Stomach (tissue), 19 donors: ENCODE measurements at places on chromosomes 4 and X. TPM values are rescaled to one million over a fixed set of nuclear protein-coding genes. Genes with fewer than 3 reads are reported as not detected.

DNA sequence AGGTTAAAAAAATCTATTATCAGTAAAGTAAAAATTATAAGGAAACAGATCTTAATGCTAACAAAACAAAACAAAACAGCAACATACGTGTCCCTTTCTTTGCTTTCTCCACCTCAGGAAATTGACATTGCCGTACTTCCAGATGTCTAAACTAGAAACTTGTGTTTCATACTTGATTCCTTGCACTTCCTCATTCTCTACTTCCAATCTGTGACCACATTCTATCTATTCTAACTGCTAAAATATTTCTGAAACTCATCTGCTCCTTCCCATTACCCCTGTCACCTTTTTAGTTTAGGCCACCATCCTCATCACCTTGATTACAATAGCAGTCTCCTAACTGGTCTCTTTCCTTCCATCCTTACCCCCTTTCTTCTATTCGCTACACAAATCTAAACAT lies 22.5 kb upstream of the RPA4 start:
- DNase-seq: no peak

The ASIC5 gene
- polyA plus RNA-seq: not detected

DNA sequence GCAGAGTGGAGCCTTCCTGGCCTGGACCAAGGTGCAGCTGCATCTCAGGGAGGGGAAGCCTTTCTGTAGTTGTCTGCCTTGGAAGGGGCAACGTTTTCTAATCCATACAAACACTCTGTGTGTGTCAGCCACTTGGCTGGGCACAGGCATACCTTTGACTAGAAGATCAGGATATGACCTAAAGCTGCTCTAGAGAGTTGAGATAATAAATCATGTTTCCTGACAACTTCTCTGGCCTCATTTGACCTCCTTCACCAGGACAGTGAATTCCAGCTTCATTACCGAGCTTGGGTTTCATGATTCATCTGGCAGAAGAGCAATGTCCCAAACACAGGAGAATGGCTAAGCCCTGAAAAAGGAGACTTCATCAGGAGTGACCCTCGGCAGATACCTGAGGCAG lies 89.6 kb upstream of the KIT start:
- no peak for DNase-seq

DNA sequence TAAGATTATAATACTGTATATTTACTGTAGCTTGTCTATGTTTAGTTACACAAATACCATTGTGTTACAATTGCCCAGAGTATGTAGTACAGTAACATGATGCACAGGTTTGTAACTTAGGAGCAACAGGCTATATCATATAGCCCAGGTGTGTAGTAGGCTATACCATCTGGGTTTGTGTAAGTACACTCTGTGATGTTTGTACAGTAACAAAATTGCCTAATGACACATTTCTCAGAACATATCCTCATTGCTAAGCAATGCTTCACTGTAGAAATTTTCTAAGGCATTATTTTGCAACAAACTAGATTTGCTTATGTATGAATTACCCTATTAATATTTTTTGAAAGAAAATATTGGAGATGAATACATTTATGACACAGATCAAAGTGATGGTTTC lies 1390.9 kb downstream of the C4orf33 start:
- no peak for DNase-seq

DNA sequence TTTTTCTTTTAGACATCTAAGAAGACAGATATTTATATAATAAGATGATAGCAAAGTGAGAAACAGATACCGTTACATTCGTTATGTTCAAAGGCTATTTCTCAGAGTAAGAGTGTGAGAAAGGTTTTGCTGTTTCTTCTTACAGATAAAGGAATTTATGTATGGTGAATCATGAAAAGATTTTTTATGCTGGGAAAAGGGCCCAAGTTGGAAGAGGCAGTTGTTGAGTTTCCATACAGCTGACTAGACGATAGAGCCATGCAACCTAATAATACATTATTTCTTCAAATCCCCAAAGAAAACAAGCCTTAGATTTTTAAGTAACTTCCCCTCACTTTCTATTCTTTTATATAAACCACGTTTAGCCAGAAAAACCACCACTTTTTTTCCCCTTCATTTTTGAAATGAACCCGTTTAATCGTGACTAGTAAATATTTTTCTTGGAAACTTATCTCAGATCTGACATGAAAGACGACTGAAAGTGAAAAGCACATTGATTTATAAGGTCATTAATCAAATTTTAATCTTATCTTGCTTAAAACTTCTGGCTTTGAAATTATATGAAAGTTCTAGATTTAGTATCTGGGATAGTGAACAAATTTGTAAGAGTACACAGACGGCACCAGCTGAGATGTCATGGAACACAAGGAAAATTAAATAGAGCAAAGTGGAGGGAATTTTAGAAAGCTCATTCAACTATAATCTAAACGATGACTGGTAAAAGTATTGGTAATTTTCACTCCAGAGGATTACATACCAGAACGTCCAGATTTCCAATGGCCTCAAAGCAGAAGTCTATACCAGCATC lies 10.9 kb downstream of the ADH6 start:
- DNase-seq: peak; percentile 50

The SERPINA7 gene
- not detected for polyA plus RNA-seq

- no peak for DNase-seq
Observed at GRCh38 chrX:47498411-47498810, 15.4 kb upstream of the ZNF41 start.

- DNase-seq: no peak
Observed at GRCh38 chr4:181478656-181479055, 764.5 kb upstream of the TENM3 start.

The USP17L25 gene
- polyA plus RNA-seq: not detected

- DNase-seq: no peak
Observed at GRCh38 chr4:114857831-114858230, 255.6 kb downstream of the NDST4 start.

The ALPK1 gene
- polyA plus RNA-seq: 5.2 TPM

- no peak for DNase-seq
Observed at GRCh38 chrX:101208152-101208905, 11.3 kb upstream of the DRP2 start.

DNA sequence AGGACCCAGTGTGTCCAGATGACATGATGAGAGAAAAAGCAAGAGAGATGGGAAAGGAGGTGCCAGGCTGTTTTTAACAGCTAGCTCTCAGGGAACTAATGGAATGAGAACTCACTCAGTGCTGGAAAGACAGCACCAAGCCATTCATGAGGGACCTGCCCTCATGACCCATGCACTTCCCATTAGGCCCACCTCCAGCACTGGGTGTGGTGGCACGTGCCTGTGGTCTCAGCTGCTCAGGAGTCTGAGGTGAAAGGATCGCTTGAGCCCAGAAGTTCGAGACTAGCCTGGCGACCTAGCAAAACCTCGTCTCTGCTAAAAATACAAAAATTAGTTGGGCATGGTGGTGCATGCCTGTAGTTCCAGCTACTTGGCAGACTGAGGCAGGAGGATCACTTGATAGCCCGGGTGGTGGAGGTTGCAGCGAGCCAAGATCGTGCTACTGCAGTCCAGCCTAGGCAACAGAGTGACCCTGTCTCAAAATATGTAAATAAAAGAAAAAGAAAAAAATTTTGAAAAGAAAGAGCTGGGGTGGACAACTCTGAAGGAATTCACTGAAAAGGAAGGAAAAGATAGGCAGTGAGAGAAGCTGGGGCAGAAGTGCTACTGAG lies 50.9 kb downstream of the FAM193A start:
- DNase-seq: no peak

GRCh38 chr4:140152751-140153418 lies 1.1 kb downstream of the MAML3 start:
- peak; percentile 67 for DNase-seq

- DNase-seq: peak; percentile 71
Observed at GRCh38 chr4:189124149-189124758, 816.4 kb upstream of the FRG1 start.

The OPHN1 gene
- polyA plus RNA-seq: 0.78 TPM

DNA sequence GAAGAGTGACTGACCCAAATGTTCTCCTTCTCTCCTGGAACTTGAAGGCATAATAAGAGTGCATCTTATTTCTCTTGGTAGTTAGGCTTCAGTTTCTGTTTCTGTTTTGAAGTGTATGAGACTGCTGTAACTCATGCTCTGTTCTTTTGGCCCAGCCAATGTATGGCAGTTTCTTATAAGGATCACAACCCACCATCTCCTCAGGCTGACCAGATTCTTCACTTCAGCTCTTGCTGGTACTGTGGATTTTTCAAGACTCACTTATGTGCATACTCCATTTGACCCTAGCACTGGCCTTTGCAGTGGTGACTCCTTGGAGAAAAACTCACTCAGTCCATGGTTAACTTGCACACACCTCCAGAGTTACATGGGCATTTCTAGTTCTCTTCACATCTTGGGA lies 9.6 kb upstream of the YTHDC1 start:
- DNase-seq: no peak

DNA sequence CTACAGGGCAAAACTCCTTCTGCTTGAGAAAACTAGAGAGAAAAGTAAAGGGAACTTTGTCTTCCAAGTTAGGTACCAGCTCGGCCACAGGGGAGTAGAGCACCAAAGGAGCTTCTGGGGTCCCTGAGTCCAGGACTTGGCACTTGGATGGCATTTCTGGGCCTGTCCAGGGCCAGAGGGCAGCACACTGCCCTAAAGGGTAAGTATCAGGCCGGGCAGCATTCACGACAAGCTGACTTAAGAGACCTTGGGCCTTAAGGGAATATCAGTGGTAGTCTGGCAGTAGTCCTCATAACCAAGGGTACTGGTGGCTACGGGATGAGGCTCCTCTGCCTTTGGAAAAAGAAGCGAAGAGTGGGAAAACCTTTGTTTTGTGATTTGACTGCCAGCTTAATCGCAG lies 632.7 kb downstream of the KLHL13 start:
- no peak for DNase-seq

The NPY2R gene
- not detected for polyA plus RNA-seq

DNA sequence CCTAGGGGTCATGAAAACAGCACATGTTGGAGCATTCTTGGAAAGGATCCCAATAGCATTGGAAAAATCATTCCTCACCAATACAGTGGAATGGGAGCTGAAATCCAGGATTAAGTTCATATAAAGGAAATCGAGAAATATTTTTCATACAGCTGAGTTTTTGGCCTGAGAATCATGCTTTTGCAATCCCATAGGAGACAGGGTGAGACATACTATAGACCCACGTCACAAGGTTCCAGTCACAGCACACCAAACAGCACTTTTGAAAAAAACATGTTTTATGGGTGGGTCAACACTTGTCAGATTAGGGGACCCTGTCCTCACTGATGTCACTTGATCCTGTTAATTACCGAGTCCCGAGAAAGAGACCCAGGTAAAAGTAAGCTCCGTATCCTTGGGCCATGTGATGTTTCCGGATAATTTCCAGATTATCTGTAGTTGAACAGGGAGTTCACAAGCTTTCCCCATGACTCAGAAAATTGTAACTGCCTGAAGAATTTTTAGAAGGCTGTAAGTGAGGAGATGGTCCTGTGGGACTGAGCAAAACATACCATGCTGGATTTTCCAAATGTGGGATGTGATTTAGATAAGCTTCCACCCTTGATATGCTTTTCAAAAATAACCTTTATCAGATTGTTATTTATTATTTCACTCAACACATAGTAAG lies 80.9 kb upstream of the TLR3 start:
- no peak for DNase-seq

GRCh38 chrX:69162361-69162865 lies 2.8 kb downstream of the PJA1 start:
- DNase-seq: no peak

GRCh38 chrX:21993265-21993664 lies 38.9 kb upstream of the PHEX start:
- no peak for DNase-seq

GRCh38 chrX:69366183-69366582 lies 137.9 kb upstream of the NALF2 start:
- DNase-seq: no peak

DNA sequence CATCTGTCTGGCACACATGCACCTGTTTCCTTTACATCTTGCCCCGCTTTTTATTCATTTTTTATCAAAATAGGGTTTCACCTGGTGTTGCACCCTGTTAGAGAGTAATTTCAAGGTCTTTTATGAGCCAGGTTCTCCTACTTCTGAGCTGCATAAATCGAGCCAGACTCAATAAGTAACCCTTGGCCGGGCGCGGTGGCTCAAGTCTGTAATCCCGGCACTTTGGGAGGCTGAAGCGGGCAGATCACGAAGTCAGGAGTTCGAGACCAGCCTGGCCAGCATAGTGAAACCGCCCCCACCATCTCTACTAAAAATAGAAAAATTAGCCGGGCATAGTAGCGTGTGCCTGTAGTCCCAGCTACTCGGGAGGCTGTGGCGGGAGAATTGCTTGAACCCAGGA lies 1.0 kb upstream of the PPP2R3B start:
- no peak for DNase-seq

The LDB2 gene
- 14.7 TPM for polyA plus RNA-seq

DNA sequence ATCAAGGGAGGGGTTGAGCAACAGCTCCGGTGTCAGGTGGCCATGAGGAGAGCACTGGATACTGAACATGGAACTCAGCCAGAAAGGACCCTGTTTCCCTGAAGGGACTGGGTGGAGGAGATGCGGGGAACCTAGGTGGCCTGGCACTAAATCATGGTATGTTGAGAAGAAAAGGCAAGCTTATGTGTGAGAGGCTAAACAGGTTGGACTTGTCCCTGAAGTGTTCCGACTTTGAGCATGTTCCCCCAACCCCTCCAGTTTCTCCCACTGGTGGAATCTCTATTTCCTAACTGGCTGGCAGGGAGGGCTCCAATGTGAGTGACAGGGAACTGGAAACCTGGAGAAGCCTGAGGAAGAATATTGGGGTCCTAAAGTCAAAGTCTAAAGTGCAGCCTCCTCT lies 69.5 kb downstream of the PLAC1 start:
- DNase-seq: no peak

The NRK gene
- polyA plus RNA-seq: 0.15 TPM

The PJA1 gene
- polyA plus RNA-seq: 8.9 TPM

The CLDN34 gene
- polyA plus RNA-seq: not detected

DNA sequence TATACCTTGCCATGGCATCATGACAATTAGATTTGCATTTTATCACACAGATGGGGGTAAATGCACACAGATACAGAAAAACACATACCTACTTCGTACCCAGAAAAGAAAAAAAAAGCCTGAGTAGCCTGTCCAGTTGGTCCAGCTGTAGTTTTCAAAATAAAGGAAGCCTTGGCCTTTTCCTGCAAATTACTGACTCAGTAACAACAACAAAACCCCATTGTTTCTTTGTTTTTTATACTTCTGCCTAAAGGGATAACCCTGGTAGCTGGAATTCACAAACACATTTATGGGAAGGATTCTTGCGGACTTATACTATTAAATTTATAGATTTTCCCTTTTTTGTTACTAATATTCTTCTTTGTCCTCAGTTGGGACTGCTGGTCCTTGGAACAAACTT lies 156.4 kb upstream of the PCDH10 start:
- no peak for DNase-seq

The GPR143 gene
- polyA plus RNA-seq: 0.93 TPM
